ENCODE measurements at places on chromosomes 6 and 20. TPM values are rescaled to one million over a fixed set of nuclear protein-coding genes. Genes with fewer than 3 reads are reported as not detected.

DNA sequence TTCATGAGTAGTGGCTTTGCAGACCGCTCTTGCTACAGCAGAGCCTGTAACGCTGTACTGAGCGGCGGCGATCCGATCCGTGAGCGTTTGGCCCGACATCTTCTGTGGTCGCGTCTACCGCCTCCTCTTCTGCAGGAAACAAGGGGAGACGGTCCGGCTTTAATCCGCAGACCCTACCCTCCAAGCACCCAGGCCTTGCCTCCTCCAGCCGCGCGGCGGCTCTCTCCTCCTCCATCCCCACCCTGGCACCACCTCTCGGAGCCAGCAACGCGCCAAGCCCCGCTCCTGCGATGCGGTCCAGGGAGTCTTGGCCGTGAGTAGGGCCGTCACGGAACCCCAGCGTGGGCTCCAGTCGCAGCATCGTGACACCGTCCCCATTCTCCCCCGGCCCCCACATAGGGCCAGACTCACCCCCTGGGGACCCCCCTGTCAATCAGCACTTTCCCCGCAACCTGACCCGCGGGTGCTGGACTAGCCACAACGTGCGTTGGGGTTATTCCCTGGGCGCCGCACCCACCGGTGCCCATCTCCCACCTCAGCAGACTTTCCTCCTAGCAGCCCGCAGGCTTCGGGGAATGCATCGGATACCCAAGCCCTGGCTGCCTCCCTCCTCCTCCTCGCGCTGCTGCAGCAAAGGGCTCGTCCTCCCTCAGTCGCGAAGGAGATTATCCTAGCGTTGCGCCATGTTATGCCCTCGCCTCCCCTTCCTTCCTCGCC, 914 bp downstream of the SNAP91 start:
- H3K27me3 ChIP-seq = no peaks in the 10 kb centered on the region
- no peaks in the 10 kb centered on the region for H3K4me1 ChIP-seq
- no peak overlapping the region for H3K27ac ChIP-seq
- no peaks in the 10 kb centered on the region for H3K36me3 ChIP-seq
- H3K4me3 ChIP-seq = no peak overlapping the region

DNA sequence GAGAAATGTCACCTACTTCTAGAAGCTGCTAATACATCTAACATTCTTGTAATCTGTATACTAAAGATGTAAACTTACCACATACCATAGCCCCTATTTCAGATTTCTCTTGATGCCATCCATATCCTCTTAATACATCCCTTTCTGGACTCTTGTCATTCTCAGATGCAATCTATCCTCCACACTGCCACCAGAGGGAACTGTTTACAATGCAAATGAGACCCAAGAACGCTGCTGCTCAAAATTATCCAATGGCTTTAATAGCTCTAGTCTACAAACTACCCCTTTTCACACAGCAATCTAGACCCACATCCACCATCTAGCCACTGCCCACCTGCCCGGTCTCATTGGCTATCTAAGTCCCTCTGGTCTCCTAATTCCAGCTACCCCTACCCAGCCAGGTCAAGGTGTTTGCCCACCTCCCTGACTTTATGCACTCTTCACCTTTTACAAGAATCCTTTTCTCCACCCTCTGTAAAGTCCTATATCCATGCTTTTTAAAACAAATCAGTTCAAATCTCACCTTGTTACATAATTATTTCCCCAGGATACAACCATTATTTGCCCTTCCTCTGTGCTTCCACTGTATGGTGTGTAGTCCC, 14.8 kb downstream of the FAXC start:
- no peaks in the 10 kb centered on the region for H3K4me1 ChIP-seq
- H3K36me3 ChIP-seq = no peaks in the 10 kb centered on the region
- peak; percentile 45 for DNase-seq
- H3K27ac ChIP-seq = no peak overlapping the region
- H3K27me3 ChIP-seq = no peaks in the 10 kb centered on the region

GRCh38 chr6:158625881-158626305, 18.6 kb downstream of the DYNLT1 start:
- no peak overlapping the region for H3K4me3 ChIP-seq
- no peak for DNase-seq
- H3K36me3 ChIP-seq = peaks cover 43% of the 10 kb centered on the region
- no peak overlapping the region for H3K27ac ChIP-seq

GRCh38 chr6:23027281-23027680, 457.9 kb downstream of the HDGFL1 start:
- H3K4me3 ChIP-seq = no peak overlapping the region
- no peaks in the 10 kb centered on the region for H3K27me3 ChIP-seq
- H3K36me3 ChIP-seq = no peaks in the 10 kb centered on the region
- no peak overlapping the region for H3K27ac ChIP-seq

DNA sequence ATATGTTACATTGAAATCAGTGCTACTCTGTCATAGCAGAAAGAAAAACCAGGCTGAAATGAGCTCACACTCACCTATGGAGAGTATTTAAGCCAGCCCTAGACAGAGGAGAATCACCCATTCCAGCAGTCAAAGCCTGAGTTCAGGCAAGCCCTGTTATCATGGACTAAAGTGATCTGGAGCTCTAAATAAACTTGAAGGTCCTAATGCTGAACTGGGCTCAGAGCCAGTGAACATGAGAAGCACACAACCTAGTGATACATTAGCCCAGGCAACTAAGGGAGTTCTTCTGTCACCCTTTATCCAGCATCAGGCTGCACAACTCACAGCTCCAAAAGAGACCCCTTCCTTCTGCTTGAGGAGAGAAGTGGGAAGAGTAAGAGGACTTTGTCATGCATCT, 425.0 kb downstream of the COL12A1 start:
- H3K27ac ChIP-seq = no peak overlapping the region
- H3K36me3 ChIP-seq = no peaks in the 10 kb centered on the region
- no peak overlapping the region for H3K4me3 ChIP-seq

DNA sequence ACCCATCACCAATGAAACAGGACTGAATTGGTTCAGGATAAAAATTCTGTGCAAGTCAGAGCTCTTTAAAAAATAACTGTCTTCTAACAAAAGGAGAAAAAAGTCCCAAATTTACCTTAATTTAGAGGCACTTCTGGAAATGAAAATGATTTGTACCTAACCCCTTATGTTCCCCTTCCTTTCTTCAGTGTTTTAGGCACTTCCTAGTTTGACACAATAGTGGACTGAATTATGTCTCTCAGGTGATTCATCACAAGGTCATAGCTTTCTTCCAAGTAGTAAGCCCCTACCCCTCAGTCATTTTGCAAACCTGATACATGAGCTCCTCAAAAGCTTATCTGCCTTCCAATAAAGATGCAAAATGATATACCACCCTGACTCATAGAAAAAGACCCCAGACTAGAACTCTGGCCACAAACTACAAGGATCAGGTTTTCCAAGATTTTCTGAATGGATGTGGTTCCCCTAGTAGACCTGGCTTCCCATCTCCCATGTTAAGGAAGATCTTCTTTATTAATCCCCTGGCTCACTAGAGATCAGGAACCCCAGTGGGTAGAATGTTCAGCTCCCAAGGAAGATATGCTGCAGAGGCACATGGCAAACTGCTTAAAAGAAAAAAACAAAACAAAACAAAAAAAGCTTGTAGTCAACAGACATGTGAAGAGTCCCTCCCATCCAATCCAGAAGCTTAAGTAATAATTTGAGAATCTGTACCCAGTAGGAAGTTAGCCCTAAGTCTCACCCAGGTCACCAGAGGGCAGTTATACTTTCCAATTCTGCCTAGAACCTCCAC, 3.6 kb downstream of the PPP1R10 start:
- H3K27me3 ChIP-seq = peaks cover 16% of the 10 kb centered on the region
- peaks cover 61% of the 10 kb centered on the region for H3K4me1 ChIP-seq
- H3K27ac ChIP-seq = peak overlapping the region; percentile 98
- peaks cover 94% of the 10 kb centered on the region for H3K36me3 ChIP-seq

GRCh38 chr6:32785781-32786533, 22.6 kb upstream of the HLA-DQB2 start:
- DNase-seq = peak; percentile 76
- peaks cover 95% of the 10 kb centered on the region for H3K27me3 ChIP-seq
- no peaks in the 10 kb centered on the region for H3K36me3 ChIP-seq
- no peaks in the 10 kb centered on the region for H3K4me1 ChIP-seq

DNA sequence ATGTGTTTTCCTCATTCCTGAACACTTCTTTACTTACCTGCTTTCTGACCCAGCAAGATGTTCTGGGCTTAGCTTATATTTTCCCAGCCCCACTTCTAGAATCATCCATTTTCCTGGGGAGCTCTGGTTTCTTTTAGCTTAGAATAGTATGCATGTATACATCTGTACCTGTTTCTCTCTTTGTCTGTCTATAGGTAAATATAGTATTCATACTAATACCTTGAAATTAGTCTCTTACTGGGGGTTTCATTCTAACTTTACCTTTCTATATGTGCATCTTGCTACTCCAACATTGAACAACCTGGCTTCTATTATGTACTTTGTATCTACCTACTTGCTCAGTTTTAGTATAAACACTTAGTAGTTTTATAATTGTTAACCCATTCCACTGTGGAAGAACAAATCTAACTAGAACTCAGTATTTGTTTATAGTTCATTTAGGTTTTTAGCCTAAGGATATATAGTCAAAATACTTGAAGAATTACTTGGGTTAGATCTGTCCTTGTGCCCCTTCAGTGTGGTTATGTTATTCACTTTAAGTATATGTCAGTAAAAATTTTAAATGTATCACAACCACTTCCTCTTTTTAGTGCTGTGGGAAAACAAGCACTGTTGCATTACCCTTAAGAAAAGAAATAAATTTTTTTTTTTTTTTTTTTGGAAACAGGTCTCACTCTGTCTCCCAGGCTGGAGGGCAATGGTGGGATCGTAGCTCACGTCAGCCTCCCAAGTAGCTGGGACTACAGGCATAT, 54.0 kb downstream of the ASXL1 start:
- H3K4me3 ChIP-seq = no peak overlapping the region
- peaks cover 6% of the 10 kb centered on the region for H3K4me1 ChIP-seq
- H3K27me3 ChIP-seq = no peaks in the 10 kb centered on the region
- no peak for DNase-seq
- no peak overlapping the region for H3K27ac ChIP-seq

The SLC22A16 gene
- not detected for total RNA-seq

The UNC5CL gene
- 10.6 TPM for total RNA-seq

The RIMS4 gene
- total RNA-seq = 0.40 TPM

The DNMT3B gene
- 8.4 TPM for total RNA-seq

The NNAT gene
- total RNA-seq = not detected

The BPI gene
- total RNA-seq = not detected

Data from Calu3 (cell line).